Activated T-cell treated with anti-CD3 and anti-CD28 coated beads, Interleukin-2, amount 50 U/mL, for 1 hour (primary cell): ENCODE measurements at places on chromosomes 6 and 20.

DNA sequence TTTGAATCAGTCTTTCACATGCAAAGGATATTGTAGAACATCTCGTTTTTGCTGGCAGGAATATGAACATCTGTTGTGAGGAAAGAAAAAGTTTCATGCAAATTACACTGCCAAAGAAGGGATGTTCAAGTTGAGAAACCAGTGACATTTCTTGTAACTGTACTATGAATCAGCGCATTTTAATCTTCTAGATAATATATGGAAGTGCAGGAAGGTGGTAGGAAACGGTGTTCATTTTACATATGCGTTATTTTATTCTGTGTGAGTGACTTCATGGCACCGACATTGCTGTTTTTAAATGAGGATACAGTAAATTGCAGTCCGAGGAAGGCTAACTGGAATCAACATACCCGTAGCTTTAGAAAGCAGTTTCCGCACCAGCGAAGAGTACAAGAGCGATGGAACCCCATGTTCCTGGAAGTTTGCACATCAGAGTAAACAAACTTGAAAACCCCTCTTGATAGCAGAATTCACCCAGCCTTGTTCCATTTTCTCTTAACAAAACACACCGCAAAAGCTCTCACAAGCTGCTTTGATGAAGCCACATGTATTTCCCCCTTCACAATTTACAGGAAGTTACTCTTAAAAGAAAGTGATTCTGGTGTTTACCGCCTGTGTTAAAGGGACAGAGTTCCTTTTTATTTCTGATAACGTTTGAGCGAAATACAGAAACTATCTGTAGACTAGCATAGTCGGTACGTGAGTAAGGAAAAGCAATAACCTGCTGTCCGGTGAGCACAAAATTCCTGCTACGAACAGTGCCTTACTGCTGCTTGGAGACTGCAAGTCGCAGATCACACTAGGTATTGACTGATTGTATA is 11.5 kb downstream of the PRDM1 start:
- DNase-seq: no peak

DNA sequence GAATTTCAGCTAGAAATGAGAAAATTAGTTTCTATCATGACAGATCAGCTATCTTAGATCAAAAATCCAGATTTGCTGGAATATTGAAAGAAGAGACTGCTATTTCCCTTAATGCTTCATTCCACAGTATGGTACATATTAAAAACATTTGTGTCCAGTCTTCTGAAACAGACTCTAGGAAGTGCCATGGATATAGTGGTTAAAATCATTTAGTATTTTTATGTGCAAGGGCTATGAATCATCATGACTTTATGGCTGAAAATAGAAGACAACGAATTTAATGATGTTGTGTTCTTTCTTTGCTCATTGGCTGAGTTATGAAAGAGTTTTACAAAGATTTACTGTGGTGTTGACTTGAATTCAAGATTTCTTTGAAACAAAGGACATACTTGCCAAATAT is 146.6 kb downstream of the ANKRD60 start:
- DNase-seq: no peak

DNA sequence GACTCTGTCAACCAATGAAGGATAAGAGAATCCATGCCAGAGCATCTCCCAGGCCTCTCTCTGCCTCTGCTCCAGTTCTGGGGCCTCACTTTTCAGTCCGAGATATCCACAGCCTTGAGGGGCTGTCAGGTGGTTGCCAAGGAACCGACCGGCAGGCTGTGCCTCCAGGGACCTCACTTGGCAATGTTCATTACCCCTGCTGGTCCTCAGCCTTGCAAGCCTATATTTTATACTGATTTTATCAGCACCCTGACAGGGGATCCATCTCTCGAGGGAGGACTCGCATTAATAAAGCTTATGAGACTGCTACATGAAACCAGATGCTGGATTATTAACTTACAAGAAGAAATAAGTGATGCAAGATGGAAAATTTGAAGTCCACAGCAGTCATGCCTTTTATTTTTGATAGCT is 39.9 kb downstream of the TMC2 start:
- no peak for DNase-seq

DNA sequence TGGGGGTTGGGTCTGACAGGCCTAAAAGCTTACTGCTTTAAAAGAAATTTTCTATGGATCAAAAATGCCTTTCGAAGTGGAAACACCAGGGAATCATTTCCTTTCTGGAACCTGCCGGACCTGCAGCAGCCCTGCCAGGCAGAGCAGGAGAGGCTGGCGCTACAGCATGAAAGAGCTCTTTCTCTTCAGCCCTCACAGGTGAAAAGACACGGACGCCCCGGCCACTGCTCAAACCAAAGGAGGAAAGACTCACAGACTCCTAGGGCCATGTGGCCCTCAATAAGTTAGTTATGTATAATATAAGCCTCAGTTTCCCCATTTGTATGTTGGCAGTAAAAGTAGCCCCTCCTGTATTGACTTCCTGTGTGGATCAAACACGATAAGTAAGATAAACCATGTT is 8.3 kb downstream of the SCML4 start:
- DNase-seq: no peak

DNA sequence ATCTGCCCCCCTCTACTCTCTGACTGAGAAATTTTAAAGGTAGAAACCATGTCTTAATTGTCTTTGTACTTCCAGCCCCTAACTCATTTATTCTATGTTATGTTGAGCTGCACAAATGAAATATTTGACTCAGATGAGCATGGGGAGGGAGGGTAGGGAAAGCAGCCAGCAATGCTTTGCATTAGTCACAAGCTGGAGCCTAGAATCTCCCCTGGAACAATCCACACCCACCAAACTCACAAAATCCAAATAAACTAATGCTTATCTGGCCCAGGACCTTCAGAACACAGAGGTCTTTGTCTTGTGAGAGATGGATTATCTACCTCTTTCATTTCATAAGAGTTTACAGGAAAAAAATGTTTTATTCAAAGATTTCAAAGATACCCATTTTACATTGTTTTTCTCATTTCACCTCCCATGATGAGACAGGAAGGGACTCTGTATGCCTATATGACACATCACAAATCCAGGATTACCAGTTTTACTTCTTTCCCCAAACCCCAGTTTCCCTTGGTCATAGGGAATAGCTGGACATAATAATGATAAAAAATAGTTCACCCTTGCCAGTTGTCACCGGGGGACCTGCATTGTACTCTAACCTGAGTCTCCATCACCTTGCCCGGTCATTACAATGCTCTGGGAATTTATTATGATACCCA is 466.9 kb downstream of the KIF16B start:
- no peak for DNase-seq

- DNase-seq: no peak
These were observed 150.5 kb downstream of the UNC5CL start for GRCh38 chr6:40888456-40888990.

DNA sequence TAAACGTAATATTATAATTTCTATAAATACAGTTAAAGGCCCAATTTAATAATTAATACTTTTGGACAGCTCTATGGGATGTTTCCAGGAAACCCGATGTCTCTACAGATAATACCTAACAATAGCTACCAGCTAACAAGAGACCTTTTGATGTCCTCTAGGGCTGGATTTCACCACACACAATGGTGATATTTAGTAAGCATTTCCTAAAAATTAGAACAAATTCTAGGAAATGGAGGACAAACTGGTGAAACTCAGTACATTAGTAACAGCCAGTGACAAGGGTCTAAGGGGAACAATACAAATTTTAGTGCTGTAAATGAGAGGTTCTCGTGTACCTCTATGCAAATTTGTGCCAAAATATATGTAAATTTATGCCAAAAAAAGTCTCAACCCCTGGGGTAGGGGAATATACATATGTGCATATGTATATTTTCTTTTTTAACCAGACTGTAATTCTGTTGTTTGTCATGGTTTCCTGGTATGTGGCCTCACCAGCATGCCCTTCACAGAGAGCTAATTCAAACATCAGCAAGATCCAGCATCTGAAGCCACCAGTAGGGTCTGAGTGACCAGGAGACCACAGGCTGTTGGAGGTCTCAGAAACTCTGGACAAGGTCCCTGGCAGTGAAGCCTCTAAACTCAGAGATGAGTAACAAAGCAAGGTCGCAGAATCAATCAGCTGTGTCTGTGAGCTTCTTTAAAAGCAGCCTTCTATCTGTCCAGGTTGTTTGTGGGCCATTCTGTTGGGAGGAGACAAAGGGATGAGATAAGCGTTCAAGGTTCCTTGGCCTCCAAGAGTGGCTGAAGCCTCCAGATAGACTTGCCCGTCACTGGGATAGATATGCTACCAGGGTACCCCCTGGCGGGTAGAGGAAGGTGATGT is 235.1 kb upstream of the RREB1 start:
- no peak for DNase-seq

- DNase-seq: no peak
These were observed 56.9 kb downstream of the JPH2 start for GRCh38 chr20:44129911-44130718.

GRCh38 chr6:167424060-167424673 is 99.3 kb downstream of the TTLL2 start:
- DNase-seq: no peak

DNA sequence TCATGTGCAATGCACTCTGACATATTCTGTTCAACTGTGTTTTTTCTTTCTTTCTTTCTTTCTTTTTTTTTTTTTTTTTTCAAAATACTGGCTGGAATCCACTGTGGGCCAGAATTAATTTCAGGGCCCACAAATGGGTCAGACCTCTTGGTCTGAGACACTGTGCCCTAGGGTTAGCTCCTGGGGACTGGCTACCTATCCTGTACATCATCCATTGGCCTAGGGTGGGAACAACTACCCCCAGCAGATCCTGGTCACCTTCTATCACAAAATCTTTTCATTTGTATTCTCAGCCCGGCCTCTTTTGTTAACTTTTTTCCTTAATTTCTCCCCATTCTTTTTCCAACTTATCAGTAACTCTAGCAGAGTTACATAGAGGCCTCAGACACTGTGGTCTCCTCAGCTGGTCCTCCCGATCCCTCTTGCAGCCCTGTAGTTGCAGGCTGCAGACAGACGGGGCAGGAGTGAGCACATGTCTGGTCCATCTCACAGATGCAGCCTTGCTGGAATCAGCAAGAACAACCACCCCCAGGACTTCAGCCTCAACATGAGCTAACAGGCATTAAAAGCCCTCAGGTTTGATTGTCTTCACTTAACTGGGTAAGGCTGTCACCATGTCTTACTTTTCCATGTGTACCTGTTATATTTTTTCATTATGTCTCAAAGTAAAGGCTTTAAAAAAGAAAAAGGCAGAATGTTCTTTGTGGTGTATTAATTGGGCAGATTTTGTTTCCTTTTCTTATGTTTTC is 41.3 kb downstream of the TXLNB start:
- DNase-seq: peak; percentile 58

DNA sequence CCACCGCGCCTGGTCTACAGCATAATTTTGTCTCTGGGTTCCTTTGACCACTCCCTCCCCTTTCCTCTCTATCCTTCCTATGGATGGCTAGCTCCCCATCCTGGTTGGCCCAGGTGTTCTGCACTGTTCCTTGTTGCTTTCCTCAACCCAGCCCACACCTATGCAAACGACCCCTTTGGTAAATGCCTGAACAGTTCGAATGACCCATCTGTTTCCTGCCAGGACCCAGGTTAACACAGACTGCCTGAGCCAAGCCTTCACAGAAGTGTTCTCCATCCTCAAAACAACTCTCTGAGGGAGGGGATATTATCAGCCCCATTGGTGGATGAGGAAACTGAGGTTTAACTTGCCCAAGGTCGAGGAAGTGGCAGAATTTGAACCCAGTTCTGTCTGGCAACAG is 44.8 kb upstream of the CCDC167 start:
- no peak for DNase-seq

DNA sequence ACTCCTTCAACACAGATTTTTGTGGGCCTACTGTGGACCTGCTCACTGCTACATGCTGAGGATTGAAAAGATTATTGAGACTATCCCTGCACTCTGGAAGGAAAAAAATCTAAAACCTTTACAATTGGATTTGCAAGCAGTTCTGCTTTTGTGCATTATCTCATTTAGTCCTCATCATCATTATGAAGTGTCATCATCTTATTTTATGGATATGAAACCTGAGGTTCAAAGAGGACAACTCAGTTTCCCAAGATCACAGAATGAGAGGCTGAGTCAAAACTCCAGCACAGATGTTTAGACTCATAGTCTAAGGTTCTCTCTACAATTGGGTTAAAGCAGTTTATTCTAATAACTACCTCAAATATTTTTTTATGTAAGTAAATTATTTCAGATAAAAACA is 160.2 kb upstream of the MARCKS start:
- DNase-seq: no peak

GRCh38 chr6:52304983-52305390 is 20.4 kb upstream of the MCM3 start:
- no peak for DNase-seq

GRCh38 chr20:49270177-49270576 is 7.7 kb downstream of the ZNFX1 start:
- DNase-seq: no peak

DNA sequence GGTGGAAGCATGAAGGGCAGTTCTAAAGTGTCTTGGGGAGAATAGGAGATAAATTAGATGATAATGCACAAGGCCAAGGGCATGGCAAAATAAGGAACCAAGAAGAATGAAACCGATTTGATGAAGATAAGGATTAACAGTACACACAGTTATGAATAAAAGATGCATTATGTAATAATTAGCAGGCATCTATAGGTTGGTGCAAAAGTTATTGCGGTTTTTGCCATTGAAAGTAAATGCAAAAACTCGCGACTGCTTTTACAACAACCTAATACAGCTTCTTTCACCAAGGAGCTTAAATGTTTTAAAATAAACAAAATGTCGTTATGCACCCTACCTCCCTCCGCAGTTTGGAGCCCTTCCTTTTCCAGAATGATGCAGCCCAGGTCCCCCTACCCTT is 29.0 kb downstream of the MAS1 start:
- DNase-seq: no peak

DNA sequence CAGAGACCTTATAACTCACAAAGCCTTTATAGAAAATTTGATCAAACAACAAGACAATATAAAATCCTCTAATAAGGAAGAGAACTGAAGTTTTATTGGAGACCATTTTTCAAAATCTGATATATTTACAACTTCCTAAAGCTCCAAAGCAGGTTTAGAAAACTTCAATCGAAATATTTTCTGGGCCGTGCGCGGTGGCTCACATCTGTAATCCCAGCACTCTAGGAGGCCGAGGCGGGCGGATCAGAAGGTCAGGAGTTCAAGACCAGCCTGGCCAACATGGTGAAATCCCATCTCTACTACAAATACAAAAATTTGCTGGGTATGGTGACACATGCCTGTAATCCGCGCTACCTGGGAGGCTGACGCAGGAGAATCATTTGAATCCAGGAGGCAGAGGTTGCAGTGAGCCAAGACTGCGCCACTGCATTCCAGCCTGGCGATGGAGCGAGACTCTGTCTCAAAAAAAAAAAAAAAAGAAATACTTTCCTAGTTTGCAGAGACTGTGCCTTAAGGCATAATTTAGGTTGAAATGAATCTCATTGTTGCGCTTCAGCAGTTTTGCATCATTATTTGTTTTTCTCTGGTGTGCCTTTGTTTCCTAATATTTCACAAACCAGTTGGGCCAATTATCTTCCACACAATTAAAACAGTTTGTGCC is 60.6 kb upstream of the ASIP start:
- no peak for DNase-seq
